ENCODE measurements at places on chromosomes 3 and 15. TPM values are rescaled to one million over a fixed set of nuclear protein-coding genes. Genes with fewer than 3 reads are reported as not detected.

GRCh38 chr3:97148931-97149330, 334.5 kb downstream of the EPHA6 start:
- no peak for DNase-seq

Gene THRB
- total RNA-seq: 3.9 TPM

- no peak for DNase-seq
These were observed 7.6 kb downstream of the TF start for GRCh38 chr3:133753779-133754164.

GRCh38 chr15:47870300-47870955, 153.1 kb downstream of the SEMA6D start:
- DNase-seq: no peak

GRCh38 chr15:52733088-52733487, 53.9 kb upstream of the ATOSA start:
- no peak for DNase-seq

Gene SOX14
- not detected for total RNA-seq

Gene TTC21A
- total RNA-seq: 7.7 TPM

Gene TUSC7
- total RNA-seq: not detected

- no peak for DNase-seq
These were observed 14.5 kb upstream of the KBTBD12 start for GRCh38 chr3:127900536-127900935.

DNA sequence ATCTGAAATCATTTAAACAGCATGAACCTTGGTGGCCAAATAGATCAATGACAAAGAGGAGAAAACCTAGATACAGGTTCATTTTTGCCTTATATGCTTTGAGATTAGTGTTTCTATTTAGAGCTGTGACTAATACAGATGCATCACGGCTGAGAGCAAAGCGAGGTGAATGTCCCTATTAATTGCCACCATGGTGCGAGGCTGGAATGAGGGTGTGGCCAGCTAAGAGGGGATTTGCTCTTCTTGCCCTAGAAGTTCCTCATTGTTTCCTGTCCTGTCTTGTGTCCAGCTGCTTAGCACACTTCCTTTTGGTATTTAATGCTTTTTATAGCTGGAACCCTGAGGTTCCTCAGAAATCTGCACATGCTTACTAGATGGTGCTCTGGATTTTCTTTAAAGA, 339.1 kb upstream of the RGMA start:
- no peak for DNase-seq

GRCh38 chr3:114660124-114660523, 366.3 kb downstream of the TIGIT start:
- no peak for DNase-seq

- no peak for DNase-seq
These were observed 16.9 kb downstream of the POPDC2 start for GRCh38 chr3:119643528-119643927.

DNA sequence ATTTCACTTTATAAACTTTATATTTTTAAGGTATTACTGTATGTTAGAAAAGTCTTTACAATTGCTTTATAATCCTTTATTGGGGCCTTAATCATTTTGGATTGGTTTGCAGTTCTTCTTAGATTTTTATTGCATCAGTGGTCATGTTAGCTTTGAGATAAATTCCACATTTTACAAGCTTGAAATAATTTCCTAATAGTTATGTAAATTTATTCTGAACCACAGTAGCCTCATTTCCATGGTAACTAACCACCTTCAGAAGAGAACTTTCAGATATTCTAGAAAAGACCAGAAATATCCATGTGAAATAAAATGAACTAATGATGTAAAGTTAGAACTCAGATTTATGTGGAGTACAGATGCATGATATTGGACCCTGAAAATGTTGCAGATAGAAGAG, 94.2 kb downstream of the NEO1 start:
- no peak for DNase-seq

GRCh38 chr3:148598619-148599018, 99.1 kb upstream of the AGTR1 start:
- DNase-seq: no peak

DNA sequence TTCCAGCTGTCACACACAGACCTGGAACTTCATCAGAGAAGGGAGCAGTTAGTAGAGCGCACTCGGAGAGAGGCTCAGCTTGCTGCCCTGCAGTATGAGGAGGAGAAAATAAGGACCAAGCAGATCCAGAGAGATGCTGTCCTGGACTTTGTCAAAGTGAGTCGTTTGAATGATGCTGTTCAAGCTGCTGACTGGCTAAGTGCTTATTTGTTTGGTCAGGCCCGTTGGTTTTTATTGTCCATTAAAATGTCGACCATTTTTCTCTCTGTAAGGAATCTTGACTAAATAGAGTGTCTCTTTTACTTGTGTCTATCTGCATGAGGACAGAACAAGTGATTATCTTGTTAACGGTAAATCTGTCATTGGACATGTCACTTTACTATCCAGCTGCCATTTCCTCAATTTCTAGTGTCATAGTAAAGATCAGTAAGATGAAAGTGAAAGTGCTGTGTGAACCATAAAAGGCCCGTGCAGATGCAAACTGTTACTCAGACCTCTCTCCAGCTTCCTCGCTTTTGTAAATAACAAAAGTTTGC, 56.9 kb downstream of the LRCH3 start:
- no peak for DNase-seq

DNA sequence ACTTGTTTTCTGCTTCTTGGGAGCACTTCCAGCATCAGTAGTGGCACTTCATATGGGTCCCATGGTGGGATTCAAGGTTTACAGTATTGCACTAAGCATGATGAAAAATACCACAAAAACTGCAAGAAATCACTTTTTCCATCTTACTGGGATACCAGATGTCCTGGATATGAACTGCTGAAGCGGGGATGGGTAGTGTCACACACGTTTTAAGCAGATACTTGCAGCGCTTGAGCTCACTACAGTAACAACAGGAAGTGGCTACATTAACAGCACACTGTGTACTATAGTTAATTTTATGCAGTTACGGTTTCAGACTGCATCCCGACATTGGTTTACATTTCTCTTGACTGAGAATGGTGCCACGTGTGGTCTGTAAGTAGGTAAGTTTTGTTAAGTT, 3.5 kb upstream of the ISG20 start:
- DNase-seq: no peak

Gene ZNF80
- total RNA-seq: not detected

GRCh38 chr15:81981908-81982307, 63.9 kb downstream of the MEX3B start:
- no peak for DNase-seq

Gene BOC
- 0.33 TPM for total RNA-seq

DNA sequence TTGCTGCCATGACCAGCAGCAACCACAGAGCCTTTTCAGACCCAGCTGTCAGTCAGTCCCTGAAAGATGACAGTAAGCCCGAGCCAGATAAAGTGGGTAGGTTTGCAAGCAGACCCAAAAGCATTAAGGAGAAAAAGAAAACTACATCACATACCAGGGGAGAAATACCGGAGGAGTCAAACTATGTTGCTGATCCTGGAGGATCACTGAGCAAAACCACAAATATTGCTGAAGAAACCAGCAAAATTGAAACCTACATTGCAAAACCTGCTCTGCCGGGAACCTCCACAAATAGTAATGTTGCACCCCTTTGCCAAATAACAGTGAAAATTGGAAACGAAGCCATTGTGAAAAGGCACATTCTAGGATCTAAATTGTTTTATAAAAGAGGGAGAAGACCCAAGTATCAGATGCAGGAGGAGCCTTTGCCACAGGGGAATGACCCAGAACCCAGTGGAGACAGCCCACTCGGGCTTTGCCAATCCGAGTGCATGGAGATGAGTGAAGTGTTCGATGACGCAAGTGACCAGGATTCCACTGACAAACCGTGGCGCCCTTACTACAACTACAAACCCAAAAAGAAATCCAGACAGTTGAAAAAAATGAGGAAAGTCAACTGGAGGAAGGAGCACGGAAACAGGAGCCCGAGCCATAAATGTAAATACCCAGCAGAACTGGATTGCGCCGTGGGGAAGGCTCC, 42.1 kb upstream of the RASA2 start:
- no peak for DNase-seq

DNA sequence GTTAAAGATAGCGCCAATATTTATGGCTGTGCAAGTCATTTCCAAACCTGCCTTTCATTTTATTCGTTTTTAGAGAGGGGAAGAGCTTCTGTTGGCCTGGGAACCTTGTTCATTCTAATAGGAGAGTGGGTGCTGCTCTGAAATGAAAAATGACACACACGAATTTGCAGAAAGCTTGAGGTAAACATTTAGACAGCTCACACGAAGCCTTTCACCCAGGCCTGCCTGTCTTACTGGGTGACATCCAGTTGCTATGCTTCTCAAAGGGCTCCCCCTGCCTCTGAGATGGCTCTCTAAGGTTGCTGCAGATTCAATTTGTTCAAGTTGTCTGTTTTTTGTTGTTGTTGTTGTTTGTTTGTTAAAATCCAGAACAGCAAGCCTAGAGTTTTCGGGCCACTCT, 18.2 kb downstream of the PEX5L start:
- no peak for DNase-seq

DNA sequence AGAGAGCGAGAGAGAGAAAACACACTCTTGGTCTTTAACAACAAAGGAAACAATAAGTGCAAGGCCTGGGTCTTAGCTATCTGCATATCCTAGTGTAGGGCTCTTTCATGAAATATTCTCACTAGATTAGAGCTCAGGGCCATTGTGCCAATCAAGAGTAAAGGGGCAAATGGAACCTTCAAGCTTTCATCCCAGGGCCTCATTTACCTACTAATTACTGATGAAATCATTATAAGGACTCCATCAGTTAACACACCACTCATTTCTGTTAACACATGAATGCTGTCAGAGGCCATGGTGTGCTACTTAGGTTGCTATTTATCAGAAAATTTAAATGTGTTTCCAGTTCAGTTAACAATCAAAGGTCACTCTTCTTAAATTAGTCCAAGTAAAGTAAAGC, 597.8 kb downstream of the ROBO1 start:
- no peak for DNase-seq

DNA sequence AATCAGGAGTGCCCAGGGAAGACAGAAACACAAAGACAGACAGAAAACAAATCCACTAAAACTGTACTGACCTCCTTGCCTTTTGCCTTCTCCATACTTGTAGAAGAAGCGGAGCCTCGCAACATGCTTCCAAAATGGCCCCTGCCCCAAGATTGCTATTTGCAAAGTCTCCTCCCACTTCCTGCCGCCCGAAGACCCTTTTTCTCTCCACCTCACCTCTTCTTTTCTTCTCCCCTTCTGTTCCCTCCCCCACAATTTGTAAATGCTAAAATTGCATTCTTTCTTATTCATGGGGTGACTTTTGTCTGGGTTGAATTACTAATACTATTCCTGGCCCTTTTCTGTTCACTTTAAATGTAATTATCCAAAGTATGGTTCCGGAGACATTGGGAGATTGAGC, at the start of gene DPPA4:
Gene DPPA4, minus strand, starts transcription at position 154 of the 400 bp plus-strand sequence. Its CDS starts 29 bp downstream, at position 125.
- DNase-seq: no peak

GRCh38 chr3:157981819-157982218, 124.4 kb downstream of the SHOX2 start:
- DNase-seq: peak; percentile 5

DNA sequence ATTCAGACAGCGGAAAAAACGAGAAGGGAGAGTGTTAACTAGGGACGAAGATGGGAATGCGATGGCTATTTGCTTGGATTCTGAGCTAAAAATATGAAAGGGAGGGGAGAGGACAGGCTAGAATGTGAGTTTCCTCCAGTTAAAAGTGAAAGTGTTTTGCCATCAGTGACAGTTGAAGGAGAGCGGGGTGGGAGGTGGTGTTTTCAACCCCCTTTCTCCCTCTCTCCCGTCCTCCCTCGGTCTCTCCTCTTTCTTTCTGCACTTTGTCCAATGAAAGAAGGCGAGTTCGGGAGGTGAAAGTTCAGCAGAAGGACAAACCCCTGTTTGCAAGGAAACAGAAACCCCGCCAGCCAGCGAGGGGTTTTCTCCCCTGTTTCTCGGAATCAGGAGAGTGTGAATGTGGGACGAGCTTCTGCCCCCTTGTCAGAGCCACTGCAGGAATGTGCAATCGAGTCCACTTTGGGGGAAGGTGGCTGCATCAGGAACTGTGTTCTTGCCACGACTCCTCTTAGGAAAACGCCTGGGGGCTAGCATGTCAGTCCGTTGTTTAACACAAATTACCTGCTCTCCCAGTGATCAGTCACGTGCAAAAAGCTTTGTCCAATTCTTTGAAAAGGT, 975 bp upstream of the FOXP1 start:
- DNase-seq: no peak

Gene DOCK3
- 0.21 TPM for total RNA-seq

DNA sequence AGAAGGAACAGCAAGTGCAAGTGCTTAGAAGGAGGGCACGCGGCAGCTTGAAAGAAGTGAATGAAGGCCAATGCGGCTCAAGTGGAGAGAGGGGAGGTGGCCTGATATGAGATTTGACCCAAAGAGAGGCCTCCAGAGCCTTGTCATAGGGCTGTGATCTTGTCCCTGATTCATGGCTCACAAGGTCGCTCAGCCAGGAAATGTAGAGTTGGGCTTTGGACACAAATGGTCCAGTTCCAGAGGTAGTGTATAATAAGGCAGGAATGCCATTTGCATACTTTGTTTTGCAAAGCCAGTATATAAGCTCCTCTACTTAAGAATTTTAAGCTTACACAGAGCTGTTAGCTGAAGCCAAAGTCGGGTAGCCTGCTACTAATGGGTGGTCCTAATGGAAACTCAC, 33.7 kb downstream of the HGD start:
- no peak for DNase-seq

DNA sequence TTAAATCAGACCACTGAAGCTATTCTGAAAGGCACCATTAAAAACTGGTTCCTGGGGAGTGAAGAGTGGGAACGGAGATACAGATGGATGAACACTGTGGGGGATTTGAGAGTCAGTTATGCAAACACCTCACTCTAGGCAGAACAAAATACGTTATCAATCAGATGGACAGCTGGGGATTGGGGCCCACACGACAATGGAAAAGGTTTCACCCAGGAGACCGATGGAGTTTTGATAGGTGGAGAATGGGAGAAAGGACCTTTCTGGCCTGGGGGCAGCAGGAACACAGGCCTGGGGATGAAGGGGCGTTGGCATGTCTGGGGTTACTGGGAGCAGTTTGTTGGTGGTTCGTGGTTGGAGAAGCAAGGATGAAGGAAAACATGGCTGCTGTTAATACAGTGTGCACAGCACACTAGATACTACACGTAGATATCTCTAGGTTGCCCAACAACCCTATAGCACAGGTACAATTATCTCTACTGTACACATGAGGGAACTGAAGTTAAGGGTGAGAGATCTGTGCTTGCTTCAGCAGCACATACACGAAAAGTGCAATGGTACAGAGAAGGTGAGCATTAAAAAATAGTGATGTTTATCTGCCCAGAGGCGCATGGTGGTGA, 16.5 kb downstream of the ST6GAL1 start:
- DNase-seq: no peak

- no peak for DNase-seq
These were observed 276.9 kb downstream of the TLE3 start for GRCh38 chr15:69820819-69821218.

Gene ARPP21
- total RNA-seq: not detected

GRCh38 chr15:56739964-56740640, 6.8 kb upstream of the ZNF280D start:
- DNase-seq: no peak

GRCh38 chr3:190314741-190315140, 7.5 kb downstream of the CLDN1 start:
- no peak for DNase-seq

- DNase-seq: no peak
These were observed 13.6 kb downstream of the ZBTB47 start for GRCh38 chr3:42667096-42667522.

Gene YEATS2
- 33.8 TPM for total RNA-seq

Data from Panc1 (cell line).